ENCODE measurements at places on chromosomes 13 and 19.

DNA sequence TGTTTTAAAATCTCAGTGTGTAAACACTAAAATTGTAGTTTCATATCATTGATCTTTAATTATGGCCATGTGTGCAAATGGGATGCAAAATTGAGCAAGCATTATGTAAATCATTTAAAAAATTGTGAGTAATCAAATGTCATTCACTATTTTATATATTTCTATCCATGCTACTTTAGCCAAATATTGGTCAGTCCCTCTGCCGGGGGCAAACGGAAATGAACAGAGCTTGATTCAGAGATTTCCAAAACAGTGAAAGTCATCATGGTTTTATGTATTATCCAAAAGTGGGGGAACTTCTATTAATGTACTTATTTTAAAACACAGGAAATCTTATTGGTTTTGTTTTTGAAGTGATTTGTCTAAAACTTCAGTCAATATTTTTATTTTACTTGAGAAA is 219.1 kb downstream of the IRS2 start:
- no peak overlapping the region for H3K27ac ChIP-seq
- H3K4me3 ChIP-seq = no peak overlapping the region
- peaks cover 7% of the 10 kb centered on the region for H3K4me1 ChIP-seq
- no peak for DNase-seq
- H3K27me3 ChIP-seq = no peaks in the 10 kb centered on the region
- H3K36me3 ChIP-seq = no peaks in the 10 kb centered on the region

DNA sequence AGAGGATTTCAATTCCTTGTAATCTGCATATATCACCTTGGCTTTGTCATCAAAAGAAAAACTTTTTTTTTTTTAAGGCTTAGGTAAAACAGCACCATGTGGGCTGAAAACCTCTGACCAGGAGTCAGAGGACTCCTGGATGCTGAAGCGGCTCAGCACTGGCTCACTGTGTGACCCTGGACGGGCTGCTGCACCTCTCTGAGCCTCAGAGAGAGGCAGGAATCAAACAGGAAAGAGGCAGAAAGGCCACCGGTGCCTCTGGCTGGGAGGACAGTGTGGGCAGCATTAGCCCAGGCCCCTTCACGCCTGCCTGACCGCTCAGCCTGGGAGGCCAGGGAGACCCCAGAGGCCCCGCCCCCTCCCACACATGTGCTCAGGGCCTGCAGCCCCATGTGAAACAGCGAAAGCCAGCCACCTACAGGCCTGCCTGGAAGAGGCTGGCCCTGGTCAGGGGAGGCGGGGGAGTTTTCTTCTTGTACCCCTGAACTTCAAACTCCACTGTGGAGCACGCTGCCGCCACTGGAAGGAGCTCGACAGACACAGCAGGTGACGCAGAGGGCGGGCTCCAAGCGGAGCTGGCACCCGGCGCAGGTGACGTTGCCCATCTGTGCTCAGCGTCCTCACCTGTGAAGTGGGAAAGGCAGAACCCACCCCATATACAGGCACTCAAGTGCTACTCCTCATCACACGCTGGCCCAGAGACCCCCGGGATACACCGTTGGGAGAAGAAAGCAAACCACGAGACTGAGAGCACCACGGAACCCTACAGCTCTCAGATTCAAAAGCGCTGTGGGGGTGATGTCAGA is 39.7 kb downstream of the MLLT1 start:
- H3K36me3 ChIP-seq = no peaks in the 10 kb centered on the region
- H3K4me1 ChIP-seq = no peaks in the 10 kb centered on the region
- no peak overlapping the region for H3K4me3 ChIP-seq
- no peak for DNase-seq
- no peak overlapping the region for H3K27ac ChIP-seq
- H3K27me3 ChIP-seq = no peaks in the 10 kb centered on the region

GRCh38 chr13:73733706-73734105 is 400.5 kb downstream of the KLF12 start:
- DNase-seq = no peak
- no peak overlapping the region for H3K27ac ChIP-seq
- H3K27me3 ChIP-seq = no peaks in the 10 kb centered on the region
- H3K4me3 ChIP-seq = no peak overlapping the region
- no peaks in the 10 kb centered on the region for H3K36me3 ChIP-seq

- no peaks in the 10 kb centered on the region for H3K36me3 ChIP-seq
- peaks cover 32% of the 10 kb centered on the region for H3K4me1 ChIP-seq
- H3K4me3 ChIP-seq = no peak overlapping the region
- H3K27ac ChIP-seq = peak overlapping the region; percentile 88
These were observed 6.2 kb downstream of the TLE6 start for GRCh38 chr19:2983351-2984214.

DNA sequence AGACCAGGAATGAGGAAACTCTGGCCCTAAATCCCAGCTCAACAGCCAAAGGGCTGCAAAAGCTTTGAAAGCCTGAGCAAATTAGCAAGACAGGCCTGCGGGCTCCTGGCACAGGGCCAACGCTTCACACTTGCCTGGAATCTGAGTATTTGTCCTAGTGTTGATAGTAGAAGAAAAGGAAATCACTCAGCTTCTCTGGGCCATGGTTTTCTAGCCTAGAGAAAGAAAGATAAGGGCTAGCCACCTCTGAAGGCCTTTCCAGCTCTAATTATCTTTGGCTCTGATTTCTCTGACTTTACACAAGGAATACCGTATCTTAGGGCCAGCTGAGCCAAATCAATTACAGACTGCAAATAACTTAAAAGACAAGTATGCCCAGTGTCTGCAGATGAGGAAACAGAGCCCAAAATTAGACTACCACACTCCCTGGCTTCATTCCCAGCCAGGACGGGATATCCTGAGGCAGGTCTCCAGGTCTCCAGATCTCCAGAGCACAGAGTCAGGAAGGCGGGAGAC is 69.6 kb downstream of the STK24 start:
- peaks cover 40% of the 10 kb centered on the region for H3K4me1 ChIP-seq
- peak overlapping the region; percentile 53 for H3K27ac ChIP-seq
- no peak overlapping the region for H3K4me3 ChIP-seq
- H3K36me3 ChIP-seq = no peaks in the 10 kb centered on the region
- peak; percentile 71 for DNase-seq

GRCh38 chr13:31731921-31732320 is 7.4 kb upstream of the RXFP2 start:
- no peaks in the 10 kb centered on the region for H3K36me3 ChIP-seq
- peaks cover 2% of the 10 kb centered on the region for H3K27me3 ChIP-seq
- H3K4me1 ChIP-seq = no peaks in the 10 kb centered on the region
- no peak overlapping the region for H3K4me3 ChIP-seq
- no peak overlapping the region for H3K27ac ChIP-seq
- no peak for DNase-seq

DNA sequence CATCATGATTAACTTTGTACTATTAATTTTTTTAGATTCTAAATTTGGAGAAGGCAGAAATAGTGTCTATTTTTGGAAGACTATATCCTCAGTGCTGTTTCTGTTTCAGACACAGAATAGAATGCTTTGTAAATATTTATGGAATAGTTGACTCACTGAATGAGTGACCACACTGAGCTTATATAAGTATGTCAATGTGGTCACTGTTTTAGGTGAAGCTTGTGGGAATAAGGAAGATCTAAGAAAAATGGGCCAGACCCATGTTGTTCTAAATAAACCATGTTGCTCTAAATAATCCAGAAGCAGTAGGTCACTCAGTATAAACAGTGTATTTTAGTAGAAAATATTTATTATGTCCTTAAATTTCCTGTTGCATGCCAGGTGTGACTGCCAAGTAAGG is 45.5 kb upstream of the DACH1 start:
- DNase-seq = no peak
- H3K27ac ChIP-seq = no peak overlapping the region
- no peaks in the 10 kb centered on the region for H3K36me3 ChIP-seq
- no peaks in the 10 kb centered on the region for H3K4me1 ChIP-seq
- H3K27me3 ChIP-seq = no peaks in the 10 kb centered on the region

DNA sequence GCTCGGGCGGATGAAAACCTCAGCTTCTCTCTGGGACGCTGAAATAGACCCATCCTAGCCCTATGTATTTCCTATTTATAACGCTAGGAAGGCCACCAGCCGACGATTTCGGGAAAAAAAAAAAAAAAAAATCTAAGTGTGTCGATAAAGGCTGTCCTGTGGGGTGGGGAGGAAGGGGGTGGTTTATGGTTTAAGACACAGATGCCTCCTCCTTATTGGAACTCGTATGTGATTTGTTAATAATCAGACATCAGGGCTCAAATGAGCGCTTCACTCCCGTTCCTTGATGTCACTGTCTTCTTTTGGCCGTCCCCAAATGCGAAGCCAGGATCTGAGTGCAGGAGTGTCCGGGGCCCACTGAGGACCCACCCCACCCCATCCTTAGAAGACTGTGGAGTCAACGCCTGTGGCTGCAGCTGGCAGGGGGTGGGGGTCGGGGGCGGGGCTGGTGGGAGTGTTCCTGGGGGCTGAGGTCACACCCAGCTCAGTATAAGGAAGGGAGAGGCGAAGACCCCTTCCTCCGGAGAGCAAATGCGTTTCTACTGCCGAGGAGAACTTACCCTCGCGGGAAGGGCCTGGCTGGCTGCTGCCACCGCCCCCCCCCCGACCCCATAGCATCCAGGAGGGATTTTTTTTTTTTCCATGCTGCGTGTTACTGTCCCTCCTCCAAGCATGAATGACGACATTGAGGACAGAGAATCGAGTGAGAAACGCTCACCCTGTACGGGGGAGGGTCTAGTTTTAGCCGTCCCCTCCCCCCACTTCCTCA is 971 bp downstream of the ATCAY start:
- H3K27me3 ChIP-seq = peaks cover 45% of the 10 kb centered on the region
- no peak overlapping the region for H3K4me3 ChIP-seq
- H3K4me1 ChIP-seq = no peaks in the 10 kb centered on the region
- no peak overlapping the region for H3K27ac ChIP-seq

DNA sequence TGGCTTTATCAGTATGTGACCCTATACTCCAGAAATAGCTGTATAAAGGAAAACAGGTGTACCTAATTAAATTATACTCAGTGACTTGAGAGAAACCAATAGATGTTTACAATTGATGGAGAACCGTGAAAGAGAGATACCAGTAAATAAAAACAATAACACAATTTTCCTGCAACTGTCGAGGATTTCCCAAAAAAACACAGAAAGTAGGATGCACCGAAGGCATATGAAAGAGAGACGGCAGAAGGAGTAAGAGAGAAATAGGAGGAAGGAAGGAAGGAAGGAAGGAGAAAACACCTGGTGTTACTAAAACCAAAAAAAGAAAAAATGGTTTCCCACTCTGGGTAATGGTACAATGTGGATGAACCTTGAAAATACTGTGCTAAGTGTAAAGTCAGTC is 6.8 kb upstream of the ZNF229 start:
- no peak for DNase-seq
- H3K27ac ChIP-seq = no peak overlapping the region
- no peaks in the 10 kb centered on the region for H3K36me3 ChIP-seq
- H3K27me3 ChIP-seq = no peaks in the 10 kb centered on the region
- no peak overlapping the region for H3K4me3 ChIP-seq

DNA sequence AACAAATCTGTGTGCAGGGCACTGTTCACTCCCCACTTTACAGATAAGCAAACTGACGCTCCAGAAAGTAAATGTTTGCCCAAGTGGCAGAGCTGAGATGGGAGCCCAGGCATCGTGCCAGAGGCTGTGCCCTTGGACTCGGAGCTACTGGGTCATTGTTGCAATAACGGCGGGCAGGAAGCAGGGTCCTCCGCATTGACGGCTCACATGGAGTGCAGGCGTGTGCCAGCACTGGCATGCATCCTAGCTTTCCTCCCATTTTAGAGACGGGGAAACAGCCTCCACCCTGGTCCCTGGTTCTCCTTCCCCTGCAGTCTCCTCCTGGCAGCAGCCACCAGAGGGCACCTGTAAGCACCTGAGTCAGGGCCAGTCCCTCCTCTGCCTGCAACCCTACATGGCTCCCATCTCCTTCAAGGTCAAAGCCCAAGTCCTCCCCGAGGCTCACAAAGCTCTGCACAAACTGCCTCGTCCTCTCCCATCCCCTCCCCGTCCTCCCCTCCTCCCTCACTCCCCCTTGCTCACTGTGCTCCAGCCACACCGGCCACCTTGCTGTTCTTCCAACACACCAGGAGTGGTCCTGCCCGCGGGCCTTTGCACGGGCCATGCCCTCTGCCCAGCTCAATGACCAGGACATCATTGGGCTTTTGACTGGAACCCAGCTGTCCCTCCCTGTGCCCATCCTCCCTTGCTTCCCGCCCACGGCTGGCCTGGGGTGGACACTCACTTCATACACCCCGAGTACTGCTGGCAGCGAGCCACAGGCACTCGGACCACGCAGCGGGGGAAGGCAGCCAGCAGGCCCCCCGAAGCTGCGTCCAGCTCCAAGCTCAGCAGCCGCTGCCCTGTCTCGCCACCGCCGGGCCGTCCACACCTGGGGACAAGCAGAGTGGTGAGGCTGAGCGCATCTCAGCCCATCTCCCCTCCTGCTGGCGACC is 7.7 kb upstream of the LRG1 start:
- H3K4me3 ChIP-seq = no peak overlapping the region
- H3K4me1 ChIP-seq = no peaks in the 10 kb centered on the region
- no peak overlapping the region for H3K27ac ChIP-seq
- peak; percentile 6 for DNase-seq
- no peaks in the 10 kb centered on the region for H3K36me3 ChIP-seq

GRCh38 chr19:48094129-48094854 is 16.3 kb downstream of the PLA2G4C start:
- no peak overlapping the region for H3K4me3 ChIP-seq
- H3K36me3 ChIP-seq = no peaks in the 10 kb centered on the region
- no peaks in the 10 kb centered on the region for H3K4me1 ChIP-seq
- H3K27me3 ChIP-seq = no peaks in the 10 kb centered on the region

- no peak overlapping the region for H3K4me3 ChIP-seq
- no peaks in the 10 kb centered on the region for H3K4me1 ChIP-seq
- H3K36me3 ChIP-seq = no peaks in the 10 kb centered on the region
- no peak overlapping the region for H3K27ac ChIP-seq
- DNase-seq = no peak
These were observed 103.5 kb downstream of the SUCLA2 start for GRCh38 chr13:47897411-47898050.

GRCh38 chr19:49555600-49556411 is 24.6 kb downstream of the NOSIP start:
- H3K4me1 ChIP-seq = no peaks in the 10 kb centered on the region
- H3K4me3 ChIP-seq = no peak overlapping the region
- no peak overlapping the region for H3K27ac ChIP-seq

DNA sequence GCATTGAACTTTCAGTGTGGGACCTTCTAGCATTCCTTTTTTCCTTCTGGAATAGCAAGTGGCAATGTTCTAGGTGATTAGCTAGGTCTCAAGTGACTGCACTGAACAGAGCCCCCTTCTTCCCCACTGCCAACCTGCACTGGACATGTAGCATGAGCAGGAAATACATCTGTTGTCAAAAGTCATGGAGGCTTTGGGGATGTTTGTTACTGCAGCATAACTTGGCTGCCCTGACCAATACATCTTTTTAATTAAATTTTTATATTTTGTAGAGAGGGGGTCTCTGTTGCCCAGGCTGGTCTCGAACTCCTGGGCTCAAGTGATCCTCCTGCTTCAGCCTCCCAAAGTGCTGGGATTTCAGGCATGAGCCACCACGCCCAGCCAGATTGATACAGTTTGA is 163.6 kb downstream of the CACNA1A start:
- DNase-seq = no peak
- no peaks in the 10 kb centered on the region for H3K36me3 ChIP-seq
- no peaks in the 10 kb centered on the region for H3K4me1 ChIP-seq
- H3K27ac ChIP-seq = no peak overlapping the region
- no peak overlapping the region for H3K4me3 ChIP-seq
- no peaks in the 10 kb centered on the region for H3K27me3 ChIP-seq

Measured in hepatocyte (in vitro differentiated cells).